MCF 10A (cell line): ENCODE measurements at places on chromosomes 4 and X. TPM values are rescaled to one million over a fixed set of nuclear protein-coding genes. Genes with fewer than 3 reads are reported as not detected.

Gene BMPR1B
- total RNA-seq: 17.2 and 18.8 TPM in 2 replicates

Gene PCDH10
- total RNA-seq: not detected in 2 replicates

Gene GAGE12D
- not detected in 2 replicates for total RNA-seq

Gene SERTM2
- total RNA-seq: not detected in 2 replicates

Gene FAAH2
- total RNA-seq: 1.7 and 3.1 TPM in 2 replicates

Gene TLR1
- 1.9 and 2.2 TPM in 2 replicates for total RNA-seq

Gene OCIAD2
- 66.3 and 94.1 TPM in 2 replicates for total RNA-seq

Gene VEGFC
- total RNA-seq: 11.1 and 14.2 TPM in 2 replicates

Gene NPY5R
- not detected in 2 replicates for total RNA-seq

Gene GAGE13
- total RNA-seq: not detected in 2 replicates

Gene TCEAL3
- total RNA-seq: 15.1 and 18.9 TPM in 2 replicates

Gene CHRNA9
- 1.8 and 2.0 TPM in 2 replicates for total RNA-seq

Gene CENPVL1
- total RNA-seq: not detected in 2 replicates

Gene NOA1
- total RNA-seq: 17.1 and 23.2 TPM in 2 replicates

Gene RNF212
- total RNA-seq: not detected in 2 replicates

Gene GRPEL1
- 73.0 and 82.9 TPM in 2 replicates for total RNA-seq

Gene MGST2
- 27.5 and 41.5 TPM in 2 replicates for total RNA-seq

Gene TLR2
- 0.23 and 0.49 TPM in 2 replicates for total RNA-seq
